ENCODE measurements at places on chromosomes 2 and 18.
A peak's percentile ranks its signal among the peaks of the same experiment; 100 is the strongest.

DNA sequence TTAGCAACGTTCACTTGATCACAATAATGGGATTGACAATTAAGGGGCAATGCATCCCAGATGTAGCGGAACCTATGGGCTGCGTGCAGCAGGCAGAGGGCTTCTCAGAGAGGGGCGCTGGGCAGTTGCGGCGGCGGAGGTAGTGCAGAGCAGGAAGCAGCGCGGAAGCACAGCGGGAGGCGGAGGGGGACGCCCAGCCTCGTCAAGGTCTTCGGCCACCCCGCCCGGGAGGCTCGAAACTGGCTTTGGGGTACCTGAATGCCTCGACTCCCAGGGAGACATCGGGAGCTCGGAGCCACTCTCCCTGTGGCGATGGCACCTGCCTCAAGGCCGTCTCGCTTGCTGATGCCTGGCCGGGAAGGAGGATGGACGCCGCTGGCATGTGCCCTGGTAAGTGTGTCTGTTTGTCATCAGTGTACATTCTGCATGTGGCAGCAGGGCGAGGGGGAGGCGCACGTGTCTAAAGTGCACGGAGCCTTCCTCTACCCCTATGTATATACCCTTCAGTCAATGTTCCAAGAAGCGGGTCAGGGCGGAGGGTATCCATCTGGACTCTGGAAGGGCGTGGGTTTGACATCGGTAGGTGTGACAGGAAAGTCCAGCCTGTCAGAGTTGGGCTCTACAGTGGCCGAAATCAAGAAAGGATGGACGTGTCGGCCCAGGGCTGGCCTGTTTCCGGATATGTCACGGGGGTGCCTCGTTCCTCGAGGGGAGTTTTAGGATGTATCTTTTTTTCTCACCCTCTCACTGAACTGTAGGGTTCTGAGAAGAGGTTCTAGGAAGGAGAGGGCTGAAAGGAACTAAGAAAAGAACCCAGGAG, 7.5 kb upstream of the SP9 start:
- no peak for DNase-seq

DNA sequence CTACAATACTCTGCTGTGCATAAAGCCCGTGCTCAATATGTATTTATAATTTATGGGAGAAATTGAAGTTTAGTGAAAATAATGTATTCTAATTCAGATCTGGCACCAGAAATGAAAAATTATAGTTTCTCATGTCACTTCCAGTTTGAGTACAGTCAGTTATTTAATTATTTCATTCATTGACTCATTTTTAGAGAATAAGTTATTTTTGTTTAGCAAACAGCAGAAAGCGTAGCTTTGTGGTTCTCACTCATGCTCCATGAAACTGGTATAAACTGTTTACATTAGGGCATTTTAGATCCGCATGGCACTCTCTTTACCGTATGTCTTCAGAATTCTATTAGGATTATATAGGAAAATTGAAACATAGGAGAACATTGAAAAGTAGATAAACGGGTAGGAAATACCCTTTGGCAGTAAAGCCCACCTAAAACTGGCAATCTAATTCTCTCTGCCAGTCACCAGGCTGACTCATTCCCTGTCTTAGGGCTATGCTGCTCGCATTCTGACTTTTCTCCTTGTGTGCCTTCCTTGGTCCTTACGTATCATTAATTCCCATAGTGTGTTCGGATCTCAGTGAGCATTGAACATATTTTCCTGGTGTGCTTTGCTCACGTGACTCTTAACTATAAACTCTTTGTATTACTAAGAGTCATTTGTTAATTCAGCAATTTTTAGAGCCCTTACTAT, 106.0 kb downstream of the ZNF236 start:
- DNase-seq: no peak

DNA sequence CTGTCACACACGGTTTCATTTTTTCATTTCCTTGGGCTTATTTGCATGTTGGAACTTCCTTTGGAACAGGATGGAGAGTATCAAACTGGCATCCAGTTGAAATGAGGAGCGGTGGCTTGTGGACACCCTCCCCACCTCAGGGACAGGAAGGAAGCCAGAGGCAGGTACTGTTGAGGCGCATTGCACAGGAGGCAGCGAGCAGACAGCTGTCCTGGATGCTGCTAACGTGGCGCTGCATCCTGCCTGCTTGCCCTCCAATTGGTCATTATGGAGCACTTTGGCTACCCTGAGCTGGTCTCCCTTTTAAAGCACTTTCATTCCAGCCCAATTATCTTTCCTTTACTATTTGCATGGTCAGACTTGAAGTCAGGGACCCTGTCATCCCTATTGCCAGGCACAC, 80.7 kb upstream of the ITGA4 start:
- no peak for DNase-seq

DNA sequence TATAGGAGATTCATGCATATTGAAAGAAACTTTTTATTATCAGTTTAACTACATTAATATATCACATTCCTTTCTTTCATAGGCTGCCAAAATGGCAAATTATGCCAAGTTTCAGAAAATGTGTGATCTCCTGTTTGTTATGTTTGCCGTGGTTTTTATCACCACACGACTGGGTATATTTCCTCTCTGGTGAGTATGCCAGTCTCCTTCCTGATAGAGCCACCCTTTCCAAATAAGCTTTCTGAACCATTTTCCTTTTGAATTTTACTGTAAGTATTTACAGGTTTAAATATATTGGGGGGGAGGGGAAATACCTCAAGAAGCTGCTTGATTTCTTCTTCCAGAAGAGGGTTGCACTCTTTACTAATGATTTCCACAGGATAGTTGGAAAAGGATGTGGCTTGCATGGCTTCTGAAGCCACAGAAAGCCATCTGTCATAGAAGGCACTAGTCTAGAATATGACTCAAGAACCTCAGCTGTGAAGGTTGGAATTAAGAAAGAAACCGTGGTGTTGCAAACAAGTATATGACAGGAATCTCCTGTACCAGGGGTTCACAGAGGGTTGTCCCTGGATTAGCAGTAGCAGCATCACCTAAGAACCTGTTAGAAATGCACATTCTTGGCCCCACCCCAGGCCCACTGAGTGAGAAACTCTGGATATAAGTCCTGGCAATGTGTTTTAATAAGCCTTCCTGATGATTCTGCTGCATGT, 84.5 kb upstream of the NOSTRIN start:
- DNase-seq: no peak

GRCh38 chr18:66553824-66554223, 50.1 kb downstream of the CDH19 start:
- DNase-seq: no peak

- no peak for DNase-seq
Measured at GRCh38 chr2:96816836-96817702, 1.0 kb downstream of the CNNM3 start.

GRCh38 chr2:178428396-178428806, 22.6 kb downstream of the PRKRA start:
- DNase-seq: no peak

- DNase-seq: peak; percentile 61
Measured at GRCh38 chr2:170843656-170844055, 27.0 kb downstream of the GAD1 start.

DNA sequence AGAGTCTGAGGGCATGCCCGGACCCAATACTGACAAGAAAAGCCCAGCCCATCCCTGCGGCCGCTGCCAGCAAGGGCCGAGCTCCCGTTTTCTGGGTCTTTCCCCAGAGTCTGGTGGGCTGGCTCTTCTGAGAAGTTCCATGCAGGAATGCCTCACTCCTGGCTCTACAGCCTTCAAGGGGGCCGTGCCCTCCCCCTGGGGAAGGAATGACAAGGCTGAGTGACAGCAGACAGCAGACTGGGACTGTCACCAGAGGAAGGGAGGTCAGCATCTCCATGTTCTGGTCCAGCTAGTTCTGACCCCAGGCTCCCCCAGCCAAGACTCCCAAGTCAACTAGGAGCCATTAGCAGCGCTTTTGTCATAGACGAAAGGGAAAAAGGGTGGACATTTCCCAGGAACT, 13.0 kb upstream of the SEMA4C start:
- DNase-seq: no peak

DNA sequence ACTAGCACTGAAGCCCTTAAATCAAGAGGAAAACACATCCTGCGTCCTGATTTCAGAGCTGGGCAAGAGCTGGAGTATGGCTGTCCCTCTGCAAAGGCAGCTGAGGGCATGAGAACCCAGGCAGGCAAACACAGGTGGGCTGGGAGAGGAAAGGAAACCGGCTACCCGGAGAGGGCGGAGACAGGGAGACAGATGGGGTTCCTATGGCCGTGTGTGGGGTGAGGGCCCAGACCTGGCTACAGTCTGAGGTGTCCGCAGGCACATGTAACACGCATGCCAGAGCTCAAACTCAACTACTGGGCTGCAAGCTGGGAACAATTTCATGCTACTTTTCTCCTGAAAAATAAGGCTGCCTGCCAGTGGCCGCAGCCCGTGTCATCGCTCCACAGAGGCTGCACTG, 2.7 kb downstream of the COPS9 start:
- DNase-seq: no peak

DNA sequence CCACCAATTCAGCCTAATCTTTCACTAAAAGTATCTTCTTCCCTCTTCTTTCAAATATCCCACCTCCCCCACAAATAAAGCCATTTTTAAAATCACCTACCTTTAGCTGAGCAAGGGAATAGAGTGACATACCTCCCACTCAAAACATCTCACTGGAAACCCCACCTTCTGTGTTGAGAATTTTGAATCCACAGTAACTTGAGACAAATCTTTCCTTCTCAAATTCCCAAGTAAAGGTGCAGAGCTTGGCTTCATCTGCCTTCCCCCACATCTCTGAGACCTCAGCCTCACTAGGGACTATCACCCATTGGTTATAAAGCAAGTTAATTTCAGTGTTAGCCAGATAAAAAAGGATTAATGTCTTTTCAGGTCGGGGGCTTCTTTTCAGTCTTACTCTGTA, 180.4 kb downstream of the INO80D start:
- no peak for DNase-seq

- DNase-seq: no peak
Measured at GRCh38 chr2:177433402-177433801, 40.8 kb downstream of the AGPS start.

DNA sequence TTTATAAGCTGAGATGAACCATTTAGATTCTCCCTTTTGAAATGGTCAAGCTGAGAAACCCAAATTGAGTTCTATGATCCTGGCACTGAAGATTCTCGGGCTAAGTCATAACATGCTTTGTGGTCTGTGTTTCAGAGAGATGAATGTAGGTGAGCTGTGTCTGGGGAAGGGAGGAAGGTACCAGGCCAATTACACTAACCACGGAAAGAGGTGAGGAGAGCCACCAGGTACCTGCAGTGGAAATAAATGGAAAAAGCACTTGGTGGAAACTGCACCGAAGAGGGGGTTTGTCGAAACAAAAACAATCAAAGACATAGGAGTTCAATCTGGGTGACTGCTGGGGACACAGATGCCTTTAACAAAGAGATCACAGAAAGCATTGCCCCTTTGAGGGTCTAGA, 963 bp upstream of the MRPL44 start:
- DNase-seq: peak; percentile 22

DNA sequence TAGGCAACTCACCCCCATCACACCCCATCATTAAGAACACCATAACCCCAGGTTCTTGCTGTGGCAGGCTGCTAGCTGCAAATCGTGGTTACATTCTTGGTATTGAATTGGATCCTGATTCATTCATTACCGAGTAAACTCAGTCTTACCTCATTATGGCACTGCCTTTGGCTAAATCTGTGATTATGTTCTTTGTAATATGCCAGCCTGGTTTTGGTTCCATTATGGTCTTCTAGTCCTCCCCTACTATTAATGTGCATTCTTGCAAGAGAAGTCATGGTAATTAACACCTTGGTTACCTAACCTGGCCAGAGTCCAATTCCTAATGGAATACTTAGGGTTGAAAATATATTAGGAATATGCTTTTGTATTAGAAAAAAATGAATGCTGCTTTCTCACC, 258.9 kb upstream of the APCDD1 start:
- no peak for DNase-seq

- no peak for DNase-seq
Measured at GRCh38 chr18:55449412-55450140, 138.4 kb downstream of the TCF4 start.

- DNase-seq: no peak
Measured at GRCh38 chr2:126826491-126826890, 72.2 kb upstream of the TEX51 start.

DNA sequence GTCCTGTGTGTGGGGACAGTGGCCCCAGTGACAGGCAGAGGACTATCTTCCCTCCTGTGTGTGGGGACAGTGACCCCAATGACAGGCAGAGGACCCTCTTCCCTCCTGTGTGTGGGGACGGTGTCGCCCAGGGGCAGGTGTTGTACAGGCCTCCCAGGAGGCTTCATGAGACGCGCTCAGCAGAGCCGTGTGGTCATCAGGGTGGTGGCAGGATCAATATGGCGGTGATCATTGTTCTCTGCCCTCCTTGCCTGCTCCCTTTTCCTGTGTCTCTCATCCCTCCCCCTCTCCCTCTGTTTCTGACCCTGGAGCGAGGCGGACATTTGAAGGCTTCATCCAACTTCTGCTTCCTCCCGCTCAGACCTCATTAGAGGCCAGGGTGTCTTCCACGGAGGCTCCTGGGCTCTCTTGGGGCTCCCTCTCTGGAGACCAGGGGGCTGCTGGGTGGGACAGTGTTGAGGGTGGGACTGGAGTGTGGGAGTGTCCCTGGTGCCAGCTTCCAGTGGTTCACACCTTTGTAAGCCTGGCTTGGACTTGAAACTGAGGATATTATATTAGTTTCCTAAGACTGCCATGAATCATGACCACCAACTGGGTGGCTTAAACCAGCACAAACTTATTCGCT, 59.5 kb downstream of the ACKR3 start:
- no peak for DNase-seq

DNA sequence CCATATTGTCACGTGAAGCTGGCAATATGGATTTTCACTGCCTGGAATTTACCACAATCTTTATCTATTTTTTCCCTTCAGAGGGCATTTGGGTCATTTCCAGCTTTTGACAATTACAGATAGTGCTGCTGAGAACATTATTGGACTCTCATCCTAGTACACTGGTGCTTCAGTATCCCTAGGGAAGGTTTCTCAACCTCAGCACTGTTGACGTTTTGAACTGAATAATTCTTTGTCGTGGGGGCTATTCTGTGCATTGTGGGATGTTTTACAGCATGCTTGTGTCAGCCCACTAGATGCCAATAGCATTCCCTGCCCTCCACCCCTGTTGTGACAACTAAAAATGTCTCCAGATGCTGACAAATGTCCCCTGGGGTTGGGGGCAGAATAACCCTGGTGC, 185.7 kb downstream of the TPGS2 start:
- no peak for DNase-seq

DNA sequence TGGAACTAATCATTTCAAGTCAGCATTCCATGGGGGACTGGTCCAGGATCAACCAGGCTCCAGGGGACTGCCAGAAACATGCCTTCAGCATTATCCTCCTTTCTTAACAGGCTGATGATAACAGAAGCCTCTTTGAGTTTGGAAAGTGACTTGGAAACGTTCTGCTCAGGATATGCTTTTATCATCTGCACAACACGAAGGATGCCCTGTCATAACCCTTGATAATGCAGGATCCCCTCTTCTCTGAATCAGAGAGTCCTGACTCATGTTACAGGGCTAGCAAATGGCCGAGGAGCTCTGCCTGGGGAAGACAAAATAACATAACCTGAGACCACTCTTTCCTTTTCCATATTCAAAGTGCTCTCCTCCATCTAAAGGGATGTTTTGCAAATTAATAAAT, 6.7 kb downstream of the SCYGR3 start:
- DNase-seq: no peak
